ENCODE measurements at places on chromosomes 12 and 14.

DNA sequence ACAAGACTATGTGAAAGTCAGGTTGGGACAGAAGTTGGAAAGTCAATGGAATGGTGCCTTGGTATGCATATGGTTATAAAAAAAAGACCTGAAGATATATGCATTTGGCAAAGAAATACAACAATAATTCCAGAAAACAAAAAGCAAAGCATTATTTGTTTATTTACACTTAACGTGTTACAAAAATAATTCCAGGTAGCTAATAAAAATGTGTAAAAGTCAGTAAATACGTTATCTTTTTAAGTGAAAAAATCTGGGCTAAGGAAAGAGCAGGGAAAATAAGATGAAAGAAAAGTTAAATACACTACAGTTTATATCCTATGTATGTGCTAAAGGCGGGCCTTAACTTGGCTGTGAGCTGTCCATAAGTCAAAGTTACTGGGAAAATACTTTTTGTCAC is 266.3 kb downstream of the MED13L start:
- no peak for DNase-seq

GRCh38 chr14:72849222-72849621 is 44.7 kb downstream of the DPF3 start:
- DNase-seq = no peak

GRCh38 chr12:77202457-77203060 is 137.2 kb upstream of the E2F7 start:
- no peak for DNase-seq

DNA sequence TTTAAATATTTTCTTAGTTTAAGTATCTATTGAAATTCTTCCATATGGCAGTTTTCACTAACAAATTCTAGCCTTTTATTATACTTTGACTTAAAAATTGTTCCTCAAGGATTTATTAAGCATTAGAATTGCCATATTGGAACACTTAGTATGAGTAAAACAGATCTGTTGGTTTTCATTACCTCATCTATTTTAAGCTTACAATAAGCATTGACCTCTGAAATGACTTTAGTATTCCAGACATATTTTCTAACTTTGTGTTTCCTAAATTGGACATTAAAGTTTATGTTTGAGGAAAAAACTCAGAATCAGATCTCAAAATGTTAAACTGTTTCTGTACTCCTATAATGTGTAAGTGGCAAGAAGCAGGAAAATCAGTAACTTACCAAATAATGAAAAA is 48.4 kb downstream of the CSRP2 start:
- no peak for DNase-seq

- no peak for DNase-seq
These were observed 9.1 kb upstream of the NKX2-8 start for GRCh38 chr14:36591482-36591881.

- no peak for DNase-seq
These were observed 8.6 kb upstream of the CHD4 start for GRCh38 chr12:6615802-6616201.

DNA sequence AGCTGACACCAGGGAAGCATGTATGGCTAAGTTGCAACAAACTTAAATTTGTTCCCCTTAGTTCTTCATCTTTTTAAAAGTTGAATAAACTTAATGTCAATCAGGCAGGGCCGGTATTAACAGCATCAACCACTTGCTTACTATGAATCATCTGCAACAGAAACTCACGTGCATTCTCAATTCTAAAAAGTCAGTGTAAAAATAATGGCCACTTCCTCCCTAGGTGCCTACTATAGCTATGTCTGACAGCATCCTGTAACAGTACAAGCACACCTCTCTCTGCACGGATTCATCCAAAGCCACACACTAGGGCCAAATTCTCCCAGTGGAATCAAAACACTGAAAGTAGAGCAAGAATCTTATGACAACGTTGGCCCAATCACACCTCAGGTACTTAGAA is 48.6 kb downstream of the PPP1R36 start:
- peak; percentile 23 for DNase-seq

DNA sequence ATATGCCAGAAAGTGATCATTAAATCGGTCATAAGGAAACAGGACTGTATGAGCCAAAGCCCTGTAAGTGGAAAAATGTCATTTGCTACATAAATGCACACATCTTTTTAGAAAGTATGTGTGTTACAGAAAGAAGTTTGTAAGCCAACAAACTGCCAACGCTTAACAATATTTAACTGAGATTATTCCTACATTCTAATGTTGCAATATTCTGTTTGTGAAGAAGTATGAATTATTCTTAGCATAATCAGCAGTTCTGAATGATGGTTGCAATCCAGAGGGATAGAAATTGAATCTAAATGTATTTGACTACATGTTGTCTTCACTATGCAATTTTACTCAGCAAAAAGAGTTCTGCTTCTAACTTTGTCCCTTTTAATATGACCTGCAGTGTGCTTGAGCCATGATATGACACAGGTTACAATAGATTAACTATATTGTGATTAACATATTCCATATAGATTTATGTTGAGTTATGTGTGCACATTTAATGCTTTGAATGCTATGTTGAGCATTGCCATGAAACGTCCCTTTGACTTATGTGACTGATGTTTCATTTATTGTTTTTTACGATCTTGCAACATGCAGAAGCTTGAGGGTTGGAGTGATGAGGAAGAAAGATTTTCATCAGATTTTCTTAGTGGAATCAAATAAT is 66.8 kb upstream of the PTPRQ start:
- DNase-seq = no peak

GRCh38 chr14:80624581-80624980 is 317.0 kb downstream of the CEP128 start:
- DNase-seq = no peak

DNA sequence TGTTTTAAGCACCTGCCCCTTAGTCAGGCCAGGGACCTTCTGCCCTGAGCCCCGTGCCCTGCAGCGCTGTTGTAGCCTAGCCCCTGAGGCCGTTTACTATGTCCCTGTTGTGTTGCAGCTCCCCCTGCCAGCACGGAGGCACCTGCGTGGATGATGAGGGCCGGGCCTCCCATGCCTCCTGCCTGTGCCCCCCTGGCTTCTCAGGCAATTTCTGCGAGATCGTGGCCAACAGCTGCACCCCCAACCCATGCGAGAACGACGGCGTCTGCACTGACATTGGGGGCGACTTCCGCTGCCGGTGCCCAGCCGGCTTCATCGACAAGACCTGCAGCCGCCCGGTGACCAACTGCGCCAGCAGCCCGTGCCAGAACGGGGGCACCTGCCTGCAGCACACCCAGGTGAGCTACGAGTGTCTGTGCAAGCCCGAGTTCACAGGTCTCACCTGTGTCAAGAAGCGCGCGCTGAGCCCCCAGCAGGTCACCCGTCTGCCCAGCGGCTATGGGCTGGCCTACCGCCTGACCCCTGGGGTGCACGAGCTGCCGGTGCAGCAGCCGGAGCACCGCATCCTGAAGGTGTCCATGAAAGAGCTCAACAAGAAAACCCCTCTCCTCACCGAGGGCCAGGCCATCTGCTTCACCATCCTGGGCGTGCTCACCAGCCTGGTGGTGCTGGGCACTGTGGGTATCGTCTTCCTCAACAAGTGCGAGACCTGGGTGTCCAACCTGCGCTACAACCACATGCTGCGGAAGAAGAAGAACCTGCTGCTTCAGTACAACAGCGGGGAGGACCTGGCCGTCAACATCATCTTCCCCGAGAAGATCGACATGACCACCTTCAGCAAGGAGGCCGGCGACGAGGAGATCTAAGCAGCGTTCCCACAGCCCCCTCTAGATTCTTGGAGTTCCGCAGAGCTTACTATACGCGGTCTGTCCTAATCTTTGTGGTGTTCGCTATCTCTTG is 7.6 kb downstream of the DLK1 start:
- DNase-seq = no peak

DNA sequence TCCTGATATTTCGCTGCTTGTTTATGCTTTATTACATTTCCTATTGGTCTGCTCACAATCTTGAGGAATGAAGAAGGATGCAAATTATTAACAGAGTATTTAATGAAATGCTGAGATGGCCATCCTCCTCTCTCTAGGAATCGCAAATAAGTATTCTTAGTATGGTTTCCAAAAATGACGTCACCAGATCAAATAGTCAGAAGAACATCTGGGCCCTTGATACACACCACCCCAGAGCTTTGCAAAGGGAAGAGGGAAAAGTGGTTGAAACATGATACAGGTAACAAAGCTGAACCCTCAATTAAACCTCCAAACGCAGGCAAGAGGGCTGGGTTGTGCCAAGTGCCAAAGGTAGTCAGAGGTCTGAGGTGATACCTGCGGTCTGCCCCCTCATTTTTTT is 107.3 kb downstream of the BCL11B start:
- no peak for DNase-seq

GRCh38 chr14:36502558-36503508 is 17.2 kb downstream of the NKX2-1 start:
- no peak for DNase-seq

DNA sequence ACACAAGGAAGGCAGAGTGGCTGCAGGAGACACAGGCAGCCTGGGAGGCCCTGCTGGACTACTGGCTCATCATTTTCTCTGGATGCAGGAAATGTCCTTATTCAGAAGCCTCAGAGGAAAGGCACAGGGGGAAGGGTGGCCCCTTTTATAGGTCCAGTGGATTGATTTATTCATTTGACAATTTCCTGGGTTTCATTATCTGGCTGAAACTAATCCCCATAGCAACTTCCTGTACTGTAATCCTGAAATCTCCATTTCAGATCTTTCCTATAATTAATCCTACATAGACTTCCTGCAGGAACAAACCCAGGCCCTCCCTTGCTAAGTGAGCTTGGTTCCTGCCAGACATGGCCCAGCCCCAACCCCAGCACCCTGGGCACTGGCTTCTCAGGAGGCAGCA is 23.0 kb downstream of the KRT76 start:
- no peak for DNase-seq

DNA sequence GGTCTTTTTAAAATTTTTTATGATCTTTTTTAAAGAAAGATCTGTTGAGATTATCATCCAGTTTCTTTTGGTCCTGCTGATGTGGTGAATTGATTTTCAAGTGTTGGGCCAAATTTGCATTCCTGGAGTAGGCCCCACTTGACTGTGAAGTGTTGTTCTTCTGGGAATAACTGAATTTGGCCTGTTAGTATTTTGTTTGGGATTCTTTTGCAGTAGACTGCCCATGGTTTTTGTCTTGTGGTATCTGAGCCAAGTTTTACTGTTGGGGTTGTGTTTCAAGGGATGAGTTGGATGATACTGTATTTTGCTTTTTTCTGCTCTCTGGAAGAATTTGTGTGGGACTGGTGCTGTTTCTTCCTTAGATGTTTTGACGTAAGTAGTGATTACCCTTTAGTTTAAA is 4.0 kb upstream of the SYCP3 start:
- no peak for DNase-seq

- DNase-seq = no peak
These were observed 15.5 kb upstream of the PCNX1 start for GRCh38 chr14:70891737-70892136.

- DNase-seq = peak; percentile 93
These were observed 61.4 kb downstream of the MYF5 start for GRCh38 chr12:80778005-80778541.

DNA sequence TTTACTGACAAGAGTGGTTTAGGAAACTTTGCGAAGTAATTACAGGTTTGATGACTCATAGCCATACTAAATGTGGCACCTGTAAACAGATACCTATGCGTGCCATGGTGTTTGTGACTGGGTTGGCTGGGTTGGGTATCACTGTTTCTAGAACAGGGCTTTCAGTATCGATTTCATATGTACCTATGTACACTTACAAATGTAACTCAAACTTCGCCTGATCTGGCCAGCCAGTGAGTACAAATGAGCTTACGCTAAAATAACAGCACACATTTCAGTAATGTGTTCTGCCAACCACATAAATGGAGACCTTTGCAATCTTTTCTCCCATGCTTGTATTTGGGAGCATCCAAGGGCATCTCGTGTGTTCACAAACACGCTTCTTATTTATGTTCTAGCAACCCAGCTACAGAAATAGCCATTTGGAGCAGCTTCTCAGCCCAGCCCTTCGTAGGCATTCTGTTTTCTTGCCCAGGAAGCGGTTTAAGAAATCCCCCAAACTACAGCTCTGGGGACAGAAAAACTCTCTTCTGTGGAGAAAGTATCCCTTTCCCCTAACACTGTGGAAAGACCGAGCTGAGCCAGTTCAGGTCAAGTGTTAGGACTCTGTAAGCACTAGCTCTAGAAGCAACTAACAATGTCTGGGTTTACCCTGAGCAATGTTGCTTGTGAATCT is 42.3 kb upstream of the MDM1 start:
- DNase-seq = peak; percentile 93

DNA sequence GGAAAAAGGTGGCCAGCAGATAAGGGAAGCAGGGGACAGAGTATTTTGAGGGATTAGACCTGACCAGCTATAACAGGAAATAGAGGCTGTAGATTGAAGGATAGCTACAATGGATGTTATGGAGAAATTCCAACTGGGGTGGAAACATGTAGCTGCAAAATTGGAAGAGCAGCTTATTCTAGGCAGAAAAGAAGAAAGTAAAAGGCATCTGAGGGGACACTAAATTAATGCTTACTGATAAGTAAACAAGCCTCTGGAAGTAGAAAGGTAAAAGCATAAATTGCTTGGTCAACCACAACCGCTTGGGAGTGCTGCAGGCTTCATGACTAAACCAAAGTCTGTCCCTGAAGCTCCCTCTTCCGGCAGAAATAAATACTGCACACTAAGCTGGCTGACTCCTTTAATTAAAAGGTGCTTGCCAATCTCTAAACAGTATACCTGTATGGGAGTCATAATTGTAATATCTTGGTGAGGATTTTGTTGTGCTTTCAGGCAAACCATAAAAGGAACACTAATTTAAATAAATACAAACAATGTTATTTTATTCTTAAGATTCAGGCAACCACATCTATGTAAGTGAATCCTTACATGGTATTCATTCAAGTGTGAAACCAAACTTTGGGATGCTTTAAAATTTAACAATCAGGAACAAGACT is 7.7 kb downstream of the UBC start:
- peak; percentile 96 for DNase-seq

DNA sequence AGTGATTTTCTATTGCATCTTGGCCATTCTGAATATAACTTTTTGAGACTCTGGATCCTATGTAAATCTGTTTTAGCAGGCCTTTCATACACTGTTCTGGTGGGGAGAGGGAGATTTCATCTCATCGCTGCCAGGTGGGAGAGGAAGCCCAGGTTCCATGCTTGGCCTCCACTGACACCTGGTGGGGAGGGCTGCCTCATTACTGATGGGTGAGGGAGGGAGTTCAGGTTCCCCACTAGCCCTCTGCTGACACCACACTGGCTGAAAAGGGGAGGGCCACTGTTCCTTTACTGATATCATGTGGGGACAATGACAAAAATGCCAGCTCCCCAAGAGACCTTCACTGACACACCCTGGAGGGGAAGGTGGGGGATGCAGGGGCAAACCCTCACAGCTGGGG is 2.4 kb upstream of the GALNT8 start:
- no peak for DNase-seq

- peak; percentile 73 for DNase-seq
These were observed 521 bp downstream of the CDK2AP1 start for GRCh38 chr12:123271001-123271668.

DNA sequence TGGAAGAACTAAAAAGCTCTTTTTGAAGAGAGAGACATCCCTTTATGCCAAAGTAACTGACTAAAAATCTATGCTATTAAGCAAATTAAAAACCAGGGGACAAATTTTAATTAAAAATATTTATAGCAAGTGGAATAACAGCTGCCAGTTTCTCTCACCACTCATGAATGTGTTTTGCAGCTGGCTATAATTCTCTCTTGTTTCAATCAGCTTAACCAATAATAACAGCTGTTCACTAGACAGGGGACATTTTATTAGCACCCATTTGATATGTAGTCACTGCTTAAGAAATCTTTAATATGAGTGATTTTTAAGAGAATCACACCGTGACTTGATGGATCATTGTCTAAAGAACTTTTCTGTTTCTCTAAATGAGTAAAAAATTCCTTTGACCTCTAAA is 34.2 kb upstream of the KRR1 start:
- no peak for DNase-seq

- DNase-seq = no peak
These were observed 9.5 kb upstream of the CISTR start for GRCh38 chr12:53761306-53761705.
